ENCODE measurements at places on chromosomes 2 and 18.
A peak's percentile ranks its signal among the peaks of the same experiment; 100 is the strongest.

DNA sequence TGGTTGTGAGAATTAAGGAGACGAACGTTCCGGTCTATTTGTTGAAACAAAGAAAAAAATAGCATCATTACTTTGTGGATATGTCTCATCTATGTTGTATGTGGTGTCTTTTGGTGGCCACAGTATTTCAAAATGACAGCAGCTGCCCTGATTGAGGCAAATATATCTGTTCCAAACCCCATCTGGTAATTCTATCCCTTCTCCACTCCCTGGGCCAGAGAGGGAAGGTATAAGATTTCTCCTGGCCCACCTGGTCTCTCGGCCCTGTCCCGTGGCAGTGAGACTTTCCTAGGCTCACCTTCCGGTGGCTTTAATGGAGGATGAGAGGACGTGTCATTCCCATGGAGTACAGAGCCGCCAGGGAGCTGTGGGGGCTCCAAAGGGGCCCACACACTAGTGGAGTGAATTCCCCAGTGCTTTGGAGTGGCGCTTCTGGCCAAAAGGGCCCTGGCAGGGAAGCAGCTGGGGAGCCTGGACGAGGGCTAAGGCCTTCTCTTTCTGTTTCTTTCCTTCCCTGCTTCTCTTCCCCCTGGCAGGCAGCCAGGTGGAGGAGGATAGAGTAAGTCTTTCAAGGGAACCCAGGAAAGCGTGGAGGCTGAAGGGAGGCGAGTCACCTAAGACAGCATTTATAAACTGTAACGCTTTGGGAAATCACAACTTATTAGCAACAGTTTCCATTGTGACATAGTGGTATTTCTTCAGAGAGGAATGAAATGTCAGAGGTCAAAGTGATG, 5.6 kb downstream of the FOSL2 start:
- no peak for DNase-seq

- no peak for DNase-seq
Observed at GRCh38 chr18:38693104-38693503, 1127.5 kb upstream of the CELF4 start.

DNA sequence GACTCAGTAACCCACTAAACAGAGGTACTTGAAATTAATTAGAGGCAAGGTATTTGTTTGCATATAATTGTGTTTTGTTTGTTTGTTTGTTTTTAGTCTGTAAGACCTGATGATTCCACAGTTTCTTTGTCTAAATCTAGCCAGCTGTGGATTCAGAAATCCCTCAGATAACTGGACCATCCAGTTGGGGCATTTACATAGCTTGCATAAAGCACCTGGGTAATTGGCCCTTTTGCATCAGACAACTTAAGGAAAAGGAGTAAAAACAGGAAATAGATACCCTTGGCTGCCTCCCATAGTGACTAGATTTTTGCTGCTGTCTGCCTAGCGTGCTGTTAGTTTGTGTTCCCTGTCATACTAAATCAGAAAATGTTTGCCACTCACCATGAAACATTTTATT, 46.6 kb upstream of the XIRP2 start:
- no peak for DNase-seq

DNA sequence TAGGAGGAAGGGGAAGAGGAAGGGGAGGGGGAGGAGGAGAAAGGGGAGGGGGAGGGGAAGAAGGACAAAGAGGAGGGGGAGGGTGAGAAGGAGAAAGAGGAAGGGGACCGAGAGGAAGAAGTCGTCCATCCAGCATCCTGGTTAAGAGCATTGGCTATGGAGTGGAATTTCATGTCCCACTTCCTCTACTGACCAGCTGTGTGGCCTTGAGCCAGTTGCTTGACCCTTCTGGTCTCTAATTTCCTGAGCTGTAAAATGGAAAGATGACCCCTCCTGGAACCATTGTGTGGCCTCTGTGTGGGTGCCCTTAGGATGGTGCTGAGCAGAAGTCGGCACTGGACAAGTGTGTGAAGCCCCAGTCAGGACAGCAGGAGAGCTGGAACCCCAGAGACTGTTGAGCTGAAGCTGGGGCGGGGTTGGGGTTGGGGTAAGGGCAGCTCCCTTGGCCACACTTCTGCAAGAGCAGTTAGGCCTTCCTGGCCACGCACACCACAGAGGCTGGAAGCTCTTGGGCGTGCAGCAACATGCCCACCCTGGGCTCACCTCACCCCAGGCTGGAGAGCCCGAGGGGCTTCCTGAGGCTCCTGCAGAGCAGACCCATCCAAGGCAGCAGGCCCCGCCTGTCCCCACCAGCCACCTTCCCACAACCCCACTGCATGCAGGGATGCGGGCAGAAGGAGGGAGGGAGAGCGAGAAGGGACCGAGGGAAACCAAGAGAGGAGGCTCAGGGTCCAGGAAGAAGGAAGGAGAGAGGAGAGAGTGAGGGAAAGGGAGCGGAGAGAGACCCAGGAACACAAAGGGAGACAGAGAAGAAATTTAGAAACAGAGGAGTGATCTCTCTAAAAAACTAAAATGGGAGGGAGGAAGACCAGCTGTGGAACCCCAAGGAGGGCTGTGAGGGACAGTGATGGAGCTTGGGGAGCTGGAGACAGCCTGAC, 16.2 kb downstream of the ADRA2B start:
- DNase-seq: no peak

GRCh38 chr2:85340034-85340892, 12.5 kb upstream of the TGOLN2 start:
- no peak for DNase-seq

DNA sequence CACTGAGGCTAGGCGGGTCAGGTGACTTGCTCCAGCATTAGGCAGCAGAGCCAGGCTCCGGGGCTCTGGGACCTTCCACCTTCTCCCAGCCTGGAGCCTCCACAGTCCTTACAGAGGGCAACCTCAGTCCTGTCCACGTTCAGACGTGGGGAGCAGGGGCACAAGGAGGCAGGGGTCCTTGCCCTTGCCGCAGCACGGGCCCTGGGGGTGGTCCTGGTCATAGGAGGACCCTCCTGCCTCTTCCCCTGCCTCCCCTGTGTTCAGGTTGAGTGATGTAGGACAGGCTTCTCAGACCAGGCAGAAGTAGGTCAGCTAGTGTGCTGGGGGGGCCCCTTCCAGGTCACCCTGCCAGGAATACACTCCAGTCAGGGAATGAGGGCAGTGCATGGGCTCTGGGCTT, 5.4 kb upstream of the ARHGEF4 start:
- no peak for DNase-seq

DNA sequence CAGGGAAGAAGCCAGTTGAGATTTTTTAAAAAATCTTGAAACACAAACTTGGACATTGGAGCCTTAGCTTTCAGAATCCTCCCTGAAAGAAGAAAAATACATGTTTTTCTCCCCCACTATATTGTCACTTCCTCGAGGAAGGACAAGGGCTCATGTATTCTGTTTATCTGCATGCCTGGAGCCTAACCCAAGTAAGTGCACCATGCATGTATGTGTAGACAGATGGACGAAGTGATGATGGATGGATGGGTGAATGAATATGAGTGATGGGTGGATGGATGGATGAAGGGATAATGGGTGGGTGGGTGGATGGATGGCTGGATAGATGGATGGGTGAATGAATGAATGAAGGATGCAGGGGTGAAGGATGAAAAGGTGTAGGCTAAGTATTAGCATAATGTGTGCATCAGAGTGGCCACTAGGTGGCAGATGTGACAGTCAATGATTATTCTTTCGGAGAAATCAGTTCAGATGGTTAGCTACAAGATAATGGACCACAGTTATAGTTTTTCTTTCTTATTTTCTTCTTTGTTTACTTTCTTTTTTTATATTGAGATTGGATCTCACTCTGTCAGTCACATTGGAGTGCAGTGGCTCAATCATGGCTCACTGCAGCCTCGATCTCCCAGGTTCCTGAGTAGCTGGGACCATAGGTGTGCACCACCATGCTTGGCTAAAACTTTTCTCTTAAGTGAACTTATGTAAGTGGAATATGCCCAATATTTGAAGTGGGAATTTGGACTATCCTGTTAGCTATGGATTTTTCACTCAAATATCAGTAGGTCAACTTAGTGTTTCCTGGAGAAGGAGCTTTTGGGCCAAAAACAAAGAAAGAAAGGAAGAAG, 18.5 kb upstream of the CCDC93 start:
- DNase-seq: peak; percentile 11

DNA sequence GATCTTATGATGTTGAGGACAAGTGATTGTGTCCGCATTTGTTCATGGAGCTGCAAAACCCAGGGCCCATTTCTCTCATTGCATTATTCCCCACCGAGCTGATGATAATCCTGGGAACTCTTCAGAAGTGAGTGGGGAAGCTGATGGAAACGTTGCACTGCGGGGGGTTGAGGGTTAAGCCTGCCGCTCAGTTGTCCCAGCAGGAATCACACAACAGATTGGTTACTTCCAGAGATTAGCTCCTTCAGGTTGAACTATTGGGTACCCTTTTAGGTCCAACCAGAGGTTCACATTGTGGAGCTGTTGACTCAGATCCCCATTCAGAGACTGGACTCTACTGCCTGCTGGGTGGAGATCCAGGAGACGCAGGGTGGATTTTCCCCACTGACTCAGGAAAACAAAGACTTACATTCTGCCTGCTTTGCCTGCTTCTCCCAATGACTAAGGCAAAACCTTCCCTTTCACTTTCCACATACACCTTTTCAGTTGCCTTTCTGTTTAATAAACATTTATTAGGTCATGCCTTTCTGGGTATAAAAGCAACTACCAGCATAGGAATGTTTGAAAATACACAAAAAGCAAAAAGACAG, 286.4 kb downstream of the TXNL1 start:
- no peak for DNase-seq

DNA sequence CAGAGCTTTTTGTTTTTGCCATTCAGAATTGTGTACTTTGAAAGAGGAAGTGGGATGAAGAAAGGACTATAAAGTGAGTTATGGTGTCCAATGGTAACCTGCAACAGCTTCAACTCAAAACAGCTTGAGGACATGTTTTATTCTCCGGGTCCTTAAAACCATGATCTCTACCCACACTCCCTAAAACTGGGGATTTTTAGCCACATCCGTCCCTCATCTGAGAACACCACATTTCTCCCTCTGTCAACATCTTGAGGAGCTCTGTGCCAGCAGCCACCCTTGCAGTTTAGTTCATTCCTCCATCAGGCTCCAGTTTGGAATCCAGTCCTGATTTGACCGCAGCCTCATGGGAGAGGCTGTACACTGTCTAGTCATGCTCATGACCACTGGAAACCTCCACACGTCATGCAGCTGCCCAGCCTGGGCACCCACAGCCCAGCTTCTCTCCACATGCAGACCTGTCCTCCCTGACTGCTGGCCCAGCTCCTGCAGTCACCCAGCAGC, 62.6 kb downstream of the C18orf63 start:
- DNase-seq: no peak

GRCh38 chr2:221335219-221335752, 236.8 kb downstream of the EPHA4 start:
- no peak for DNase-seq

DNA sequence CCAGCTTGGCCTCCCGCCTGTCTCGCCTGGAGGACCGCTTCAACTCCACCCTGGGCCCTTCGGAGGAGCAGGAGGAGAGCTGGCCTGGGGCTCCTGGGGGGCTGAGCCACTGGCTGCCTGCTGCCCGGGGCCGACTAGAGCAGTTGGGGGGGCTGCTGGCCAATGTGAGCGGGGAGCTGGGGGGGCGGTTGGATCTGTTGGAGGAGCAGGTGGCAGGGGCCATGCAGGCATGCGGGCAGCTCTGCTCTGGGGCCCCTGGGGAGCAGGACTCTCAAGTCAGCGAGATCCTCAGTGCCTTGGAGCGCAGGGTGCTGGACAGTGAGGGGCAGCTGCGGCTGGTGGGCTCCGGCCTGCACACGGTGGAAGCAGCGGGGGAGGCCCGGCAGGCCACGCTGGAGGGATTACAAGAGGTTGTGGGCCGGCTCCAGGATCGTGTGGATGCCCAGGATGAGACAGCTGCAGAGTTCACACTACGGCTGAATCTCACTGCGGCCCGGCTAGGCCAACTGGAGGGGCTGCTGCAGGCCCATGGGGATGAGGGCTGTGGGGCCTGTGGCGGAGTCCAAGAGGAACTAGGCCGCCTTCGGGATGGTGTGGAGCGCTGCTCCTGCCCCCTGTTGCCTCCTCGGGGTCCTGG, 3.7 kb upstream of the KHK start:
- no peak for DNase-seq

GRCh38 chr2:29446847-29447246, 331.6 kb downstream of the CLIP4 start:
- no peak for DNase-seq

DNA sequence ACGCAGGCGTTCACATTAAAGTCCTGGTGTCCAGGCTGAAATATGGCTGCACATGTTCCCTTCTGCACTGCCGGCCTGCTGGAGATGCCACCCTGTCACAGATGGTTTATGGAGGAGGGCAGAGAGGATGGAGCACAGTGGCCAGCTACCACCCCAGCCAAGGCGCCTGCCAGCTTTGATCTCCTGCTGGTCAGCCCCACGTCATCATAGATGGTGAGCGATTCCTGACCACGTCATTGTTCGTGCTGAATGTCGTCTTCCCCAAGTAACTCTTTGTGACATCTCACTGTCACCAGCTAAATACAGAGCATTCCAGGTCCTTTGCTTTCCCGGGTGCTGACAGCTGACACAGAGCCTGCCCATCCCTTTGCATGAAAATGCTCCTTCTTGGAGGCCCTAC, 248.3 kb downstream of the TTC32 start:
- no peak for DNase-seq

DNA sequence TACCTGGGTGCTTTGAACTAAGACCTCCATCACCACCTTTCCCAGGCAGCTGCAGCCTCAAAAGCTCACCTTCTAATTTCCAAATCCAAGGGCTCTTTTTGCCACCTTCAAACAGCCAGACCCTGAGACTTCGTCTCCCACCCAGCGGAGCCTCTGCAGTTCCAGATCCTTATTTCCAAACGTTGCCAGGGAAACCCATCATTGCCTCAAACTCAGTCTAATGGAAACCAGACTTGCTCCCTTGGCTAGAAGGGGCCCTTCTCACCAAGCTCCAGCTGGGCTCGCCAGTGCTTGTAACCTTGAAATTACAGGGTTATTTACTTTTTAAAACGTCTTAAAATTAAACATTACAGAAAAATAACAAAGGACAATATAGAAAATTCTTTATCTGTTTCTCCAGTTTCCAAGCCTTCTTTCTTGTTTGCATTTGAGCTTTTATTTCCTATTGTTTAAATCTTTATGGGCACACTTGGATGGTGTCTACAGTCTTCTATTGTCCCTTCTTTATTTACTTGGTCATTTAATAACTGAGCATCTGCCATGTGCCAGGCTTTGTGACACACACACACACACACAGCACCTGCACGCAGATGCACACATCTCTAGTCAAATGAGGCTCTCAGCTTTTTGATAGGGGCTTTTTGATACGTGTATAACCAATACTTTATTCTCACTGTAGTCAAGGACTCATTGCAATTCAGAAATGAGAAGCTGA, 36.1 kb downstream of the TRPM8 start:
- DNase-seq: no peak

DNA sequence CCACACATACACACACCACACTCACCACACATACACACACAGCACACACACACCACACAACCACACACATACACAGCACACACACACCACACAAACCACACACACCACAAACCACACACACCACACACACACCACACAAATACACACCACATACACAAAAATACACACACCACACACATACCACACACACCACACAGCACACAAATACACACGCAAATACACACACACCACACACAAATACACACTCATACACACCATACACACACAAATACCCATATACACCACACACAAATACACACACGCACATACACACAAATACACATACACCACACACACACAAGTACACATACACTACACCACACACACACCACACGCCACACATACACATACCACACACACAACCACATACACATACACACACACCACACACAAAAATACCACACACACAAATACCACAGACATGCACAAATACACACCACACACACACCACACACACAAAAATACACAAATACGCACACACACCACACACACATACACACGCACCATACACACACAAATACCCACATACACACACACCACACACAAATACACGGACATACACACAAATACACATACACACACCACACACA, 134.6 kb upstream of the TWIST2 start:
- no peak for DNase-seq
